ELF-1 (cell line): ENCODE measurements at places on chromosomes 16 and 17.

GRCh38 chr16:89576153-89577054, 846 bp downstream of the CPNE7 start:
- DNase-seq: no peak

GRCh38 chr16:57616876-57617275, 11.6 kb upstream of the ADGRG1 start:
- DNase-seq: no peak

- peak; percentile 82 for DNase-seq
Measured at GRCh38 chr17:40110026-40110845, 9.8 kb upstream of the NR1D1 start.

- no peak for DNase-seq
Measured at GRCh38 chr17:16417399-16417798, 2.0 kb downstream of the TRPV2 start.

DNA sequence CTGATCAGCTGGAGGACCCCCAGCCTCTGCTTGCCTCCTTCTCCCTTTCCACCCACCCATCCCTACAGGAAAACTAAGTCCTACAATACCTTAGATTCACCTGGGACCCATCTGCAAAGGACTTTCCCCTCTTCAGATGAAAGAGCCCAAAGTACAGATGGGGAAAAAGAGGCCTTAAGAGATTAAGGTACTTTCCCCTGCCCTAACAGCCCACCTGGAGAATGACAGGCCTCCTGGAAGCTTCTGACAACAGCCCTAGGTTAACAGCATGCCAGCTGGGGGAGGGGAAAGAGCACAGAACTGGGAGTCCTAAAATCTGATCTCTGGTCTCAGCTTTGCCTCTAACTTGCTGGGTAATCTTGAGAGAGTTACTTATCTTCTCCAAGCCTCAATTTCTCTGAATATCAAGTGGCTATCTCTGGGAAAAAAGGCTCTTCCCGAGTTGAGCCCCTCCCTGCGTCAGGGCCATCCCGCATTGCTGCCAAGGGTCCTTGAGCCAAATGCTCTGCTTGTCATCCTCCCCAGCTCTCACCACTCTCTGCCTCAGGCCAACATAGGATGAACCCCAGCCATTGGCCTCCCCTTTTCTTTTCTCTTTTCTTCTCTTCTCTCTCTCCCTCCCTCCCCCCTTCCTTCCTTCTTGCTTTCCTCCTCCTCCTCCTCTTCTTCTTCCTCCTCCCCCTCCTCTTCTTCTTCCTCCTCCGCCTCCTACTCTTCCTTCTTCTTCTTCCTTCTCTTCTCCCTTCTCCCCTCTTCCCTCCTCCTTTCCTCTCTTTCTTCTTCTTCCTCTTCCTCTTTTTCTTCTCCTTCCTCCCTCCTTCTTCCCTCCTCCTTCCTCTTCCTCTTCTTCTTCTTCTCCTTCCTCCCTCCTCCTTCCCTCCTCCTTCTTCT, 22.5 kb upstream of the SP6 start:
- DNase-seq: peak; percentile 23

DNA sequence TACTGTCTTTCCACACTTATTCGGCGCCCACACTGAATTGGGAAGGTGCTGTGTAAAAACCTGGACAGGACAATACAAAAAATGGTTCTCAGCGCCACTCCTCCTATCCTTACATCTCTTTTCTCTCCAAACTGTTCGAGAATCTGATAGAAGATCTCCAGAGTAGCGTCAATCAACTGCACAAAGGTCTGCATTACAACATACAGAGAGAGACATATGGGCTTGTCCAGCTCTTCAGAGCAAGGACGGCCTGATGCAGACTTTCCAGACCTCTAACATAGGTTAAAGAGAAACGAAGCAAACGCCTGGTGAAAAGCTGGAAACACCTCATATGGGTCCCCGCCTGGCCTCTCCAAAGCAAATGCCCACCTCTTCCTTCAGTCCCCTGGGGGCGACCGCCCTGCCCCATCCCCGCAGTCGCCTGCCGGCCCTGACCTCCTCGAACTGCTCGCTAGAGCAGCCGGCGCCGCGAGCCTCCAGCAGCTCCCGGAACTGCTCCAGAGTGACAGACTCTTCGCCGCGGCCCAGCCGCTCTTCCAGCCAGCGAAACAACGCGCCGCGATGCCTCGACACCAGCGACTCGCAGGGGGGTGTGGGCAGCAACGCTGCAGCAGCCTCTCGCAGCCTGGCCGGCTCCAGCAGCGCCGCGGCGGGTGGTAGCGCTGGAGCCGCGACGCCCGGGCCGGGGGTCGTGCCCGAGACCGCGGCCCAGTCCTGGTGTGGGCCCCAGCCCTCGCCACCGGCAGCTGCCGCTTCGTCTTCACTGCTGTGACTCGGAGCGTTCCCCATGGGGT, 526 bp downstream of the ZZEF1 start:
- DNase-seq: peak; percentile 58

- peak; percentile 96 for DNase-seq
Measured at GRCh38 chr16:88759245-88759975, 25.6 kb downstream of the PIEZO1 start.

- DNase-seq: no peak
Measured at GRCh38 chr17:56110463-56111135, 42.7 kb upstream of the ANKFN1 start.

- peak; percentile 42 for DNase-seq
Measured at GRCh38 chr17:47957591-47958490, at the start of gene PRR15L. PRR15L (minus strand) TSS chr17:47957883; CDS start chr17:47953234, 4,649 bp downstream.

DNA sequence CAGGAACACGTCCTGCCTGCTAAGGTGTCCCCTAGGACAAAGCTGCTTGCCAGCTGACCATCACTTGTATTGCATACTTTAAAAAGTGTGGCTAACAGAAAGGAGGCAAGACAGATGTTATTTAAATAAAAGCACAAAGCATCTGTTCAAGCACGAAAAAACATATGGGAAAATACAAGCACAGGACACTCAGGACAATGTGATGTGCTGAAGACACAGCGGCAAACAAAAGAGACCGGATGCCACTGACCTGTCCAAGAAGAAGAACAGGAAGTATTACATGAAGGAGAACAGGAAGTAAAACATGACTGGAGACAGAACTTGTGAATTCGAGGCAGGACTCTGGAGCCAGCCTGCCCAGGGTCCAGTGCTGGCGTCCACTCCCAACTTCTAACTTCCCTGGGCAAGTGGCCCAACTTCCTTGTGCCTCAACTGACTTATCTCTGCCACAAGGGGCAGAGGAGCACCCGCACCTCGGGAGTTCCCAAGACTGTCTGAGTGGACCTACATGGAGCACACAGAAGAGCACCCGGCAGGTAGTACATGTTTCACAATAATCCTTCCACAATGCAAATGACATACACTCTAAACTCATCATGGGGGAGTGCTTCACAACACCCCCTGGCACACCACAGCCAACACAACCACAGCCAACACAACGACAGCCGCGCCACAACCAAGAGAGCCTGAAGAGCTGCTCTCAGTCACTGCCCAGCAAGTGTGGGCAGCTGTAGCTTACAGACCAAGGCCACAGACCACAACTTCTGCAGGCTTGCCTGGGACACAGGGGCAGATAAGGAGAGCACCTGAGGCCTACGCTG, 36.6 kb downstream of the ANKRD11 start:
- DNase-seq: peak; percentile 34

DNA sequence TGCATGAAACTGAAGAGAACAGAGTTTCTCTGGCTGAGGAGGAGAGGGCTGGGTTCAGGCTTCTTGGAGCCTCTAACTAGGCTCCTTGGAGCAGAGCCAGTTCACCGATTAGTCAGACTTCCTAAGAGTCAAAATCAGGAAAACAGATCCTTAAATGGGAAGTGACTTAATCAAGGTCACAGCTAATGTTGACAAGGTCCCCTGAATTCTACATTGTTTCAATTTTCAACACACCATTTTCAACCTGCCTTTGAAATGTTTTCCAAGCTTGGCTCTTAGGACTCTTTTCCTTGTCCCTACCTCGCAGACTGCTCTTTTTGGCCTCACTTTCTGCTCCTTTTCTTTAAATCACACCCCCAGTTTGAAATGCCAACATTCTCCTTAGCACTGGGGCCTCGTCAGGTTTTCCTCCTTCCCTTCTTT, 16.3 kb downstream of the MYL4 start:
- DNase-seq: no peak

GRCh38 chr17:29839656-29840055, 90.4 kb downstream of the SSH2 start:
- no peak for DNase-seq

GRCh38 chr17:58618336-58618735, 73.5 kb downstream of the TEX14 start:
- DNase-seq: no peak

- DNase-seq: no peak
Measured at GRCh38 chr16:81518439-81518757, 73.8 kb downstream of the CMIP start.

GRCh38 chr17:76293106-76293505, 15.0 kb downstream of the QRICH2 start:
- no peak for DNase-seq

GRCh38 chr16:26717826-26718225, 348.9 kb upstream of the C16orf82 start:
- DNase-seq: no peak

DNA sequence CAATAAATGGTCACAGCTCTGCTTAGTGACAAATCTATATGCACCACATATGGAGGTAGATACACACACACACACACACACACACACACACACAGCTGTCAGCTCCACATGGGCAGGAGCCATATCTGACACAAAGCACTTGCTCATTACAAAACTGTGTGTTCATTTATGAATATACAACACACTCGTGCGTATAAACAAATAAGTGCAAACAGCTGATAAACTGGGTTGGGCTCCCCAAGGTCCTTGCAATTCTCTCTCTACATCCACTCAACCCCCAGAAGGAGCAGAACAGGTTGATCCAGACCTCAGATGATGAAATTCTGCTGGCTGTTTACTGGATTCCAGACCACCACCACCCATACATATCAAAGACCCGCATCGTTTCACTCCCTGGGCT, 140.7 kb downstream of the XYLT1 start:
- peak; percentile 33 for DNase-seq

GRCh38 chr17:542943-543342, 171.7 kb downstream of the VPS53 start:
- DNase-seq: no peak

DNA sequence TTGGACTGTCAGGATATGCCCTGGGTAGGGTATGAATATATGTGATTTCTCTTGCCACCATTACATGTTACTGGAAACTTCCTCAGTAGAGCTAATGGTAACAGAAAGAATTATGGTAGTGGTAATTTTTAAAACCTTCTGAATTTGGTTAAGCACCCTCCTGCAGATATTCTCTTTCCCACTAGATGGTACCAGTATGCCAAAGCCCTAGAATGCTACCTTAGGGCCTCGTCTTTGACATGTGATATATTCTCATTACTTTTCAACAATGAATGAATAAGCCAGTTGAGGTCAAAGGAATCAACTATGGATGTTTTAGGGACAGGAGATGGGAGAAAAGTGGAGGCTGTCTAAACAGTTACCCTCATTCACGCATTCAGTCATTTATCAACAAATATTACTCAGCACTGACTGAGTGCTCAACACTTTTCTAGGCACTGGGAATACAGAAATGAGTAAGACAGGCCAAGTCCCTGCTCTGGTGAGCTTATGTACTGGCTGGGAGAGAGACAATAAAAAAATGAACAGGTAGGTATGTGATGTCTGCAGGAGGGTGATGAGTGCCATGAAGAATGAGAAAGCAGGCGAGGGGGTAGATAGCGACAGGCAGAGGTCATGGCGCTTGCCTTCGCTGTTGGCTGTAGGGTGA, 14.7 kb downstream of the CDH13 start:
- no peak for DNase-seq

DNA sequence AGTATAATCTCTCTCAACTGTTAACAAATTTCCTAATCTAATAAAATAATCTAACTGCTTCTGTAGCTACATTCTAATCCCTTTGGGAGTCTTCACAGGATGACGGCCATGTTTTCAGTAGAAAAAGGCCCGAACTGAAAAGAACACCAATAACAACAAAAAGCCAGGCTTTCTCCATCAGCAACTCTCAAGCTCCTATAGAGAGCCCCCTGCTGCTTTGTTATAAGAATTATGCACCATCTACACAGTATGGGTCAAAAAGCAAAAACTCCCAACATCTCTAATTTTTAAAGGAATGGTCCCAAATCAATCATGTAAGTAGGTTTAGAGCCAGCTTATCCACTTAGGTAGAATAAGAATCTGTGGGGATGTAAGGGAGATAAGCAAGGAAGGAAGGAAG, 163.6 kb upstream of the C17orf78 start:
- DNase-seq: no peak

DNA sequence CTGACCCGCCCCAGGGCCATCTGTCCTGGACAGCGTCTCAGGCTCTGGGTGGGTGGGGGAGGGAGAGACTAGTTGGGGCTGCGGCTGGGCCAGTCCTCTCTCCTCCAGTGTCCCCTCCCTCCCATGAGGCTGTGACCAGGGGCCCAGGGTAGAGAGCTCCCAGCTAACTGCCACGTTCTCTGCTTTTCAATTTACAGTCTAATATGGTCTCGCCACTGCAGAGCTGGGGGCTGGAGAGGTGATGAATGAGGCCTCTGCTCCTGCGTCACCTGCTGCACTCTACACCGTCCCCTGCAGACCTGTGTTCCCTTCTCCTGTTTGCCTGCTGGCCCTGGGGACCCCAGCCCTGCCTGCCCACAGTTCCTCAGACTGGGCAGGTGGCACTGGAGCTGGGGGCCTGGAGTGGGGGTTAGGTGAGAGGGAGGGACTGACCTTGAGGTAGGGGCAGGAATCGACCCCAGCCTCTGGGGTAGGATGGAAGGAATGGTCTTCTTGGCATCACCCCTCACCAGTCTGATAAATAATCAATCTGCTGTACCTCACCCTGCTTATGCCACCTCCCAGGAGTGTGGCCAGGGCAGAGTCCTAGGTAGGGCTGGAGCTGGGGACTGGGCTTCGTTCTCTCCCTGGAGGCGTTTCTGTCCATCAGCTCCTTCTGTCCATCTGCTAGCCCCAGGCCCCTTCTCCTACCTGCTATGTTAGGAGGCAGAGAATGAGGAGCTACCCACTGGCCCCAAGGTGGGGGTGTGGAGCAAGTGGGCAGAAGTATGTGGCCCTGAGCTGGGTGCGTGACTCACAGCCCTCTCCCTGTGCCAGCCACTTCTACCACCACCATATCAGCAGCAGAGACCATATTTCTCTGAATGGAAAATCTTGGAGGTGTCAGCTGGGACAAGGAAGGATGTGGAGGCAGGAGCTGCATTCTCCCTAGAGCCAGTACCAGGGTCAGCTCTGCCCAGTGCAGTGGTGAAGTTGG, 12.9 kb downstream of the SEZ6 start:
- DNase-seq: no peak

- no peak for DNase-seq
Measured at GRCh38 chr16:89360760-89361435, 129.5 kb downstream of the ANKRD11 start.

DNA sequence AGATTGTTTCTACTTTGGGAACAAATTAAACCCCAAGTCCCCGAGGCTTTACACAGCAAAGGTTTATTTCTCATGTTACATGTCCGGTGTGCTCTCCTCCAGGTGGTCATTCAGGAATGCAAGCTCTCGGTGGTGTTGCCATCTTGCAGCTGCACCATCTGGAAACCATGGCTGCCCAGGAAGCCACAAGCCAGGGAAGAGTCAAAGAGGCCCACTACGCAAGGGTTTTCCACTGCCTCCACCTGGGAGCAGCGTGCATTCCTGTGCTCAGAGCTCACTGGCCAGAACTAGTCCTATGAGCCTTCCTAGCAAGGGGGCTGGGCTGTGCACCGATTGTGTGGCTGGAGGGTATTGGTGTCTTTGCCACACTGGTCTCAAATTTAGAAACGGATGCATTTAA, 128.8 kb upstream of the FOXF1 start:
- DNase-seq: no peak
